Activated naive CD8-positive, alpha-beta T cell treated with anti-CD3 and anti-CD28 coated beads, Interleukin-2, amount 10 ng/mL, durations not matched to agents 7 days and 5 days (primary cell): ENCODE measurements at places on chromosomes 6 and 20.

DNA sequence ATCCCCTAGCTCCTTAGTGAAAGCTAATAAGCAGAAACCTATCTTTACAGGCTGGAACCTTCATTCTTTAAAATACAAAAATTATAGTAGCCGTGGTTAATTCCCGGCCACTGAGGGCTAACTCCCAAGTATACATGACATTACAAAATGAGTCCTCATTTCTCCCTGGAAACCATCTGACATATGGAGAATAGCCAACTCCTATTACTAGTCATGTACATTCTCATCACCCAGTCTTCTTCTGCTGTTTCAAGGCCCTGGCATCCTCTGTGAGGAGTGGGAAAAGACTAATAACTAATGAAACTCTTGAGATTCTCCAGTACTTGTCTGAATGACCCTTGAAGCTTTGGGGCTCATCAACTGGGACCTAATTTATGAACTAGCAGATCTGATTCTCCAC is 30.2 kb downstream of the CSNK2A1 start:
- DNase-seq = no peak

DNA sequence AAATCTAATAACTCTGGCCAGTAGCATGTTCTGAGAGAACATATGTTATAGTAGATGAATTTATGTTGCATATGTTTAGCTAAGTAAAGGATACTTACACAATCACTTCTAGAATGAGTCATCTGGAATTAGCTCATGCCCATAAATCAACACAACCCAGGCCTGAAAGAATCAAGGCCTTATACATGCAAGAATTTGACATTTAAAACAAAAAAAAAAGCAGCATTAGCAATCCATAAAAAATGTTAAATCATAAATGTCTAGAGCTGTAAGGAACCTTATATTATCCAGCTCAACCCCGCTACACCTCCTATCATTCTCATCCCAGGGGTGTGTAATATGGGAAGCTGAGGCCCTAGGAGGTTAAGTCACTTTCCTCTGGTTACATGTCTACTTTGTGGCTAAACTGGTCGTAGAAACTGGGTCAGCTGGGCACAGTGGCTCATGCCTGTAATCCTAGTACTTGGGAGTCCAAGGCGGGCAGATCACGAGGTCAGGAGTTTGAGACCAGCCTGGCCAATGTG is 105.2 kb upstream of the CARMIL1 start:
- DNase-seq = no peak

DNA sequence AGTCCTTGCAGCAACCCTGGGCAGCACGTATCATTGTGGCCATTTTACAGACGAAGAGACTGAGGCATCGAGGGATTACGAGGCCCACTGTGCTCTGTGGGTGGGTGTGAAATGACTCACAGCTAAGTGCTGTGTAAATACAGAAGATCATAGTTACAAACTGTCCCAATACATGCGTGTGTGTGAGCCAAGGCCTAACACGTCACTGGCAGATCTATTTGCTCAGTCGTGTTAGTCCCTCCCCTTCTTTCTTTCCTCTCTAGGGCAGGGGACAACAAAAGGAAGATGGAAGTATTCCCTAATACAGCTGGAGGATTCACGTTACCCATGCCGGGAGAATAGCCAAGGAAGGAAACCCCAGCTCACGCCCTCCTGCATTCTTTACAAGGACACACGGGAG is 175.9 kb downstream of the CDC5L start:
- no peak for DNase-seq

GRCh38 chr6:167826230-167826895 is 348 bp upstream of the AFDN start:
- DNase-seq = peak; percentile 80

GRCh38 chr20:44738813-44739477 is 6.7 kb upstream of the KCNK15 start:
- no peak for DNase-seq

- no peak for DNase-seq
These were observed 8.1 kb downstream of the CFAP61 start for GRCh38 chr20:20060234-20060998.

GRCh38 chr20:6630514-6630913 is 137.0 kb upstream of the BMP2 start:
- DNase-seq = no peak

DNA sequence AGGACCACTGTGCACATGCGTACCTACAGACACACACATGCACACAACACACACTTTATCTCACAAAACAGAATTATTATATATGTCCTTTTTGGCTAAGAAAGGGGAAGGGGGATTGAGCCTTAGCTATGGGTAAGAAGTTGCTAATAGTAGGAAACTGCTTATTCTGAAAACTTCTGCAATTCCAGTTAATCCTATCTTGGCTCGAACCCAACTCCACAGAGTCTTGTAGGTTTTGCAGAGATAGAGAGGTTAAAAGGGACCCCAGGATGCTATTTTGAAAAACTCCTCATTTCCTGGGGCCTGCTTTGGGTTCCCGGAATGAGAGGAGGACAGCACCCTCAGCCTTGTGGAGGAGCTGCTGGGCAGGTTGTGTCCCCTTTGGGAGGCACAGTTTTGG is 233.8 kb downstream of the CLIC5 start:
- DNase-seq = no peak

GRCh38 chr20:56630086-56630493 is 984 bp downstream of the TFAP2C start:
- DNase-seq = peak; percentile 37

DNA sequence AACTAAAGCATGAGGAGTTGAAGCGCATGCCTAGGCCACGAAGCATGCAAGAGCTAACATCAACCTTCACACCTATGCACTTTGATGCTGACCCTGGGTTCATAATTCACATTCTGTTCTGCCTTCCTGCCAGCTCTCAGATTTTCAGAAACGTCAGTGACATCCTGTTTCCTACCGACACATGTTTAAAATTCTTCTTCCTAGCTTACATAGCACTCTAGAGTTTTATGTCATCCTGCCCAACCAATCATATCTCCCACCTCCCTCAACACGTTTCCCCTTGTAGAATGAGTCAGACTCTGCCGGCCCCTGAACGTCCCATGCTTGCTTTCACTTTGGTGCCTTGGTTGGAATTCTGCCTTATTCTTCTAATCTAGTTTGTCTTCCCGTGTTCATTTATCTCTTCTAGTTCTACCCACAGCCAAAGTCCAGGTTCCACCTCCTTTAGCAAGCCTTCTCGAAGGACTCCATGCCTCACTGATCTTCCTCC is 97.2 kb upstream of the MAP7 start:
- no peak for DNase-seq

GRCh38 chr6:76230711-76231110 is 158.2 kb upstream of the IMPG1 start:
- DNase-seq = no peak

- DNase-seq = no peak
These were observed 134.2 kb upstream of the LRFN2 start for GRCh38 chr6:40721271-40721952.

GRCh38 chr20:63893999-63894357 is 948 bp upstream of the DNAJC5 start:
- DNase-seq = no peak

- DNase-seq = no peak
These were observed 54.3 kb downstream of the SLC23A2 start for GRCh38 chr20:4946986-4947385.

GRCh38 chr6:108169464-108170331 is 3.9 kb downstream of the NR2E1 start:
- DNase-seq = no peak

DNA sequence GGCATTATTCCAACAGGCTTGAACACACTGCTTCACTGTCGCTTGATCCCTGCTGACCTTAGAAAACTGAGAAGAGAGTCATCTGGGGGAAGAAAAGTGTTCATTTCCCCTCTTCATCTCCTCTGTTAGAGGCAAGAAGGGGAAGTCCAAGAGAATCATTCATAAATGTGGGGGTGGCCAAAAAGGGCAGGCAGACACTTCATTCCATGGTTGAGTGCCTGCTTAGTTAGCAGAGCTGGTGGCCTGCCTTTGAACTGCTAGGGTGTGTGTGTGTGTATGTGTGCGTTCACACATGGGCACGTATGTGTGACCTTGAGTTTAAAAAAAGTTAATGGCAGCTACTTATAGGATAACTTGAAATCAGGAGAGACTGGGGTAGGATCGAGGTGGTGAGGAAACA is 39.4 kb upstream of the RFPL4B start:
- DNase-seq = no peak

DNA sequence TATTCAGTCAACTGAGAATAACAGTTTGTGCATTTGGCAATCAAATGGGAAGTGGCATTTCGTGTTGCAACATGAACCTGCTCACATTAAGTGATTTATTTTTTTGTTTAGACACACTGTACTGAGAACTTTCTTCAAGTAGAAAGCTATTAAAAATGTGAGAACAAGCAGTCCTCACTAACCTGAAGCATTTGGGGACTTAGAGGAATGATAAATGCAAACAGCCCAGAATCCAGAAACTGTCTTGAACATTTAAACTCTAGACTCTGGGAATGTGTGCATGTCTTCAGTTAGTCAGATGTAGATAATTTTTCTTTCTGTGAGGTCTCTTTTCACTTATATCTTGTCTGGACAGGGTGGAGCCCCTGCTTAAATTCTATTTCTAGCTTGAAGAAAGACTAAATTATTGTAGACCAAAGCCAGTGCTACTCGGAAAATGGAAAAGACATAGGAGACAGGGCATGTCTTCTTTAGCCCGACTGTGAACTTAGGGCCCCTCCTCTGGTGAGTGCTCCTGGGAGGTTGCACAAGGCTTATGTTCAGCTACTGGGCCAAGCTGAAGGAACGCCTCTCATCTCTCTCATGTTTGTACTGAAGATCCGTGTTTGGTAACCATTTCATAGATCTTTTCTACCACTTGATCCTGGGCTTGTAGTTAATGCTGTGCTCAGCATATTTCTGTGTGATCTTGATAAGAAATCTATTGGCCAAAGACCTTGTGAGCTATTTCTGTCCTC is 70.1 kb downstream of the SLX4IP start:
- no peak for DNase-seq

DNA sequence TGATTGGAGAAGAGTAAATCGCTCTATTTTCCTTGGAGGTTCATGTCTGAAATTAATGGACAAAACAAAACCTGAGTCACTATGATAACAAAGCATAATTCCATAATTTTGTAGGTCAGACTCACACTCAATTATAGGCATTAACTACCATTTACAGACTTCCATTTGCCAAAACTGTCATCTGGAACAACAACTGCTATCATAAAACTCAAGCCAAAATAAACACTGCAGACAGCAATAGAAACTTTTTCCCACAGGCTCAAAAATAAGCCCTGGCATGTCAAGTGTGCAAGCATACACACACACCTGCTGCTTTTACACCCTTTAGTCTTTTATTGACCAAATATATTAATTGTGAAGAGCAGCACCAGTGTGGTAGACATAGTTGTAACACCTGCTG is 7.1 kb downstream of the MRPS10 start:
- DNase-seq = no peak
